ENCODE measurements at places on chromosomes 7 and 10.
A peak's percentile ranks its signal among the peaks of the same experiment; 100 is the strongest.

GRCh38 chr10:38159004-38159403 lies 64.9 kb downstream of the ZNF37A start:
- no peak for DNase-seq

DNA sequence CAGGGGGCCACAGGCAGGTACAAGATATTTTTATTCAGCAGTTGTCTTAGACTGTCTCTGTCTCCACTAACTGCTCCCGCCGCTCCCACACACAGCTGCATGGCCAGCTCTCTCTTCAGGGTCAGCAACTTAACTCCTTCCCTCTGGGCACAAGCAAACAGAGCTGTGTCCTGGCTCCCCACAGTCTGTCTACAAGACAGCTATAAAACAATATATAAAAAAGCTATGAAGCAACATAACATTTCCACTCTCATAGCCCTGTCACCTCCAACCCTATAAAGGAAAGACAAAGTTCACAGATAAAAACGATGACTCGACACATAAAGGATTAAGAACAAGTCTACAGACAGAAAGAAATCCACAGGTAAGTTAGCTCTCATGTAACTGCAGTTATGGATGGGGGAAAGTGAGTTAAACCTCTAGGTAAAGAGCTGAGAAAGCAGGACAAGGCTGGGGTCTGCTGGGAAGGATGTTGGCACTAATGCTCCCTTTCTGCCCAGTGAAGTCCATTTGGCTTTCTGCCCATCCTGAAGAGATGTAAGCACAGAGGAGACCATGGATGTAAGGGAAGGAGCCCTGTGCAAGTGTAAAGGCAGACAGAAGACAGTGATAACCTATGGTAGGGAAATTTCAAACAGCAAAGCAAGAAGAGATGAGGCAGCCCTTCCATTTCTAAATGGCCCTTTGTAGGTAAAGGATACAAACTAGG lies 27.0 kb downstream of the RAPGEF5 start:
- no peak for DNase-seq

- DNase-seq: no peak
Observed at GRCh38 chr10:934746-935406, 3.4 kb upstream of the LARP4B start.

GRCh38 chr10:70582793-70583668 lies 19.5 kb downstream of the PRF1 start:
- no peak for DNase-seq

GRCh38 chr7:25215694-25216335 lies 12.5 kb downstream of the NPVF start:
- no peak for DNase-seq

GRCh38 chr7:135434047-135434446 lies 75.9 kb downstream of the CNOT4 start:
- DNase-seq: no peak

DNA sequence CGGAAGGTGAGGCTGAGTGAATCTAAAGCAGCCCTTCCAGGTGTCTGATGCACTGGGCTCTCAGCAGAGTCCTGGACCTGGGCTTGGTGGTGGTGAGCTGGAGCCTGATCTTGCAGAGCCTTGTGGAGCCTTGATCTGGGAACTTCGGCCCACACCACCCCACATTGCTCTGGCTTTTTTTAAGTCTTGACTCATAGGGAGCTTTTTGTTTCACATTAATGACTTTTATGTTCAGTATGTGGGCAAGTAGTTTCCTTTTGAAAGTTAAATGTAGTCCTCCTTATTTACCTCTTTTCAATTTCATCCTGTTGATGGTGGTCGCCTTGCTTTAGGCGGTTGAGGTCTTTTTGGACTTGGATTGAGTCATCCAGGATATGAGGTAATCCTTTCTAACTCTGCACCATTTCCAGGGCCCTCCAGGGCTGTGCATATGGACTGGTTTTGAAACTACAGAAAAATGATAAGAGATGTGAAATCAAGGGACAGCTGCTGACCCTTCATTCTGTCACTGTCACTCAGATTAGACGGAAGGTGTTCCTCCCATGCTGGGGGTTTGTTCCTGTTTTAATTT lies 2.9 kb upstream of the NRAP start:
- no peak for DNase-seq

GRCh38 chr7:158094046-158094445 lies 493.6 kb downstream of the PTPRN2 start:
- DNase-seq: no peak

DNA sequence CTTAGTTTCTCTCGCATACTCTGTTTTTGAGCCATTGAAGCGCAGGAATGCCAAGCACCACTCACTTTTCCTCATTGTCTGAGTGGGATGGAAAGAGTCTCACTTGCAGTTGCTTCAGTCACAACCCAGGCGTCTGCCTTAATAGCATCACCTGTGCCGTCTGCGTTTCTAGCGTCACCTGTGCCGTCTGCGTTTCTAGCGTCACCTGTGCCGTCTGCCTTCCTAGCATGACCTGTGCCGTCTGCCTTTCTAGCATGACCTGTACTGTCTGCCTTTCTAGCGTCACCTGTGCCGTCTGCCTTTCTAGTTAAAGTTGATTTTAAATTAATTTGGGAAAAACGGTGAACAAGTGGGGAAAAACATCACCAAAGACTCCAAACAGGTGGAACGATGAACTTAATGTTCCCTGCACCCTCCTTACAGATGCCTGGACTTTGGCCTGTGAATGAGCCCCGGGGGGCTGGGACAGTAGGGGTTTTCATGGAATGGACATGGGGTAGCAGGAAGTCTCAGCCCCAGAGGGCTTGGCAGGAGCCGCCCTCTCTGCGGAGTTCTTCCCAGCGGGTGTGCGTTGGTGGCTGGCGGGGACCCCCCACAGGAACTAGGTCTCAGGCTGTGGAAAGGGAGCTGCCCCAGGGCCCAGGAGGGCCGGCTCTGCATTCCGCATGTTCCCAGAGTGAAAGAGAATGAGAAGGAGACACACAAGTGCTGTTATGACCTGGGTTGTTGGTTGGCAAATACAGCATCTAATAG lies 3.5 kb downstream of the ZNF511 start:
- no peak for DNase-seq

GRCh38 chr7:132580277-132580676 lies 4.0 kb upstream of the PLXNA4 start:
- no peak for DNase-seq

GRCh38 chr7:121428855-121429489 lies 32.9 kb upstream of the FAM3C start:
- DNase-seq: peak; percentile 8
